ENCODE measurements at places on chromosomes 4 and X.

- DNase-seq: no peak
These were observed 8.8 kb downstream of the DIPK2B start for GRCh38 chrX:45191820-45192409.

DNA sequence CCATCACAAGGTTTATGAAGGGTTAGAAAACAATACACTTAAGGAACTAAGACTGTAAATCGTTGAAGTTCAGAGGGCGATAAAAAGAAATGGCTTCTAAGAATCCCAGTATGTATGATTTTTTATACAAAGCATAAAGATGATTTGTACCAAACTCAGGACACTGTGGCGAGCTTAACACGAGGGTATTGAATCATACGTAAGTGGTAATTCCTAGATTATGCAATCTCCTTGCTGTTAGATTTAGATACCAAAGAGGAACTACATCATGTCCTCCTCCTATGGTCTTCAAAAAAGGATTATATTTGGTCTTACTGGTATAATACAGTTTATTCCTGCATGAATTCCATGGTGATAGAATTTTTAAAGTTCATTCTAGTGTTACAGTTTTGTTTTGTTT lies 23.9 kb downstream of the NFKB1 start:
- DNase-seq: no peak

- DNase-seq: no peak
These were observed 234.3 kb downstream of the PALLD start for GRCh38 chr4:168731006-168731636.

- DNase-seq: no peak
These were observed 72.9 kb downstream of the LRP2BP start for GRCh38 chr4:185322803-185323202.

GRCh38 chr4:174241162-174241561 lies 42.3 kb downstream of the FBXO8 start:
- DNase-seq: no peak

Data from NCI-H2171 treated with DMSO at 0.1 percent for 48 hours (cell line).